ENCODE measurements at places on chromosomes 6 and 20. TPM values are rescaled to one million over a fixed set of nuclear protein-coding genes. Genes with fewer than 3 reads are reported as not detected.

PAX1 gene
- not detected for total RNA-seq

ANKRD66 gene
- total RNA-seq, result not detected

GNAS-AS1 gene
- total RNA-seq, result 0.63 TPM

TBPL1 gene
- total RNA-seq, result 19.4 TPM

TSPO2 gene
- 0.51 TPM for total RNA-seq

VIP gene
- not detected for total RNA-seq

MCHR2 gene
- not detected for total RNA-seq

RIMS1 gene
- total RNA-seq, result 1.1 TPM

FRMD1 gene
- not detected for total RNA-seq

RIPPLY2 gene
- total RNA-seq, result not detected

SLC2A10 gene
- 18.4 TPM for total RNA-seq

FYN gene
- total RNA-seq, result 19.2 TPM

LSM2 gene
- total RNA-seq, result 128 TPM

MPIG6B gene
- total RNA-seq, result not detected

ACSS1 gene
- total RNA-seq, result 8.7 TPM

PNISR gene
- total RNA-seq, result 18.1 TPM

ARG1 gene
- not detected for total RNA-seq

PACSIN1 gene
- total RNA-seq, result not detected

IRF4 gene
- total RNA-seq, result 0.25 TPM

HLA-DOA gene
- total RNA-seq, result under 0.01 TPM

OTOR gene
- not detected for total RNA-seq

UBE2J1 gene
- total RNA-seq, result 26.9 TPM

KCNQ5 gene
- total RNA-seq, result 2.9 TPM

GCLC gene
- total RNA-seq, result 8.1 TPM

BPIFB1 gene
- not detected for total RNA-seq

F13A1 gene
- total RNA-seq, result 0.16 TPM

RAD21L1 gene
- not detected for total RNA-seq

OR2J3 gene
- total RNA-seq, result not detected

NRSN2 gene
- 114 TPM for total RNA-seq

CALHM5 gene
- 0.49 TPM for total RNA-seq

GLP1R gene
- total RNA-seq, result not detected

TMEM242 gene
- total RNA-seq, result 4.2 TPM

KCNG1 gene
- total RNA-seq, result 34.1 TPM

RSPO4 gene
- 0.13 TPM for total RNA-seq

PNPLA1 gene
- not detected for total RNA-seq

SCRT2 gene
- not detected for total RNA-seq

ULBP1 gene
- 0.81 TPM for total RNA-seq

ADA gene
- total RNA-seq, result 18.9 TPM

C6orf136 gene
- total RNA-seq, result 8.0 TPM

HACE1 gene
- 12.0 TPM for total RNA-seq

STX16 gene
- total RNA-seq, result 27.8 TPM

KCNK15 gene
- 1.8 TPM for total RNA-seq

RBBP8NL gene
- not detected for total RNA-seq

AHCY gene
- total RNA-seq, result 206 TPM

CENPQ gene
- total RNA-seq, result 5.2 TPM

FERMT1 gene
- total RNA-seq, result 5.6 TPM

UBR2 gene
- 8.0 TPM for total RNA-seq

HLA-DOB gene
- total RNA-seq, result 0.16 TPM

FAM229B gene
- 3.7 TPM for total RNA-seq

MARCKS gene
- 124 TPM for total RNA-seq
